ENCODE measurements at places on chromosomes 12 and 14. TPM values are rescaled to one million over a fixed set of nuclear protein-coding genes. Genes with fewer than 3 reads are reported as not detected.

GRCh38 chr12:130354407-130354806 lies 16.7 kb downstream of the PIWIL1 start:
- no peak for DNase-seq

DNA sequence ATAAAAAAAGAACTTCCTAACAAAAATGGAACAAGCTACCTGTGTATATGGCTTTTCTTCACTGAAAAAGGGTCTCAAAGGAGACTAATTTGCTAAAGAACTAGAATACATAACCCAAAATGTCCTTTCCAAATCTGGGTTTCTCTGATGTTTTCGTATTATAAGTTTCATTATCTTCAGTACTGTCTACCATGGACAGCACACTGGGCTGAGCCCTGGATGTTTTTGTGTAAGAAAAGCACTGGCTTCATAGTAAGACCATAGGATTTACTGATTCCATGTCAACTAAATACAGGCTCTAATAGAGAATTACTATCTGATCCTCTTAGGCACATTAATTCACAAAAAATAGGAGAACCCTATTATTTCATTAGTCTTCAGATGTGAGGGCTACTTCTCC lies 94.3 kb upstream of the GPHB5 start:
- DNase-seq, result no peak

- DNase-seq, result no peak
Measured at GRCh38 chr12:76152181-76152807, 67.8 kb upstream of the NAP1L1 start.

DNA sequence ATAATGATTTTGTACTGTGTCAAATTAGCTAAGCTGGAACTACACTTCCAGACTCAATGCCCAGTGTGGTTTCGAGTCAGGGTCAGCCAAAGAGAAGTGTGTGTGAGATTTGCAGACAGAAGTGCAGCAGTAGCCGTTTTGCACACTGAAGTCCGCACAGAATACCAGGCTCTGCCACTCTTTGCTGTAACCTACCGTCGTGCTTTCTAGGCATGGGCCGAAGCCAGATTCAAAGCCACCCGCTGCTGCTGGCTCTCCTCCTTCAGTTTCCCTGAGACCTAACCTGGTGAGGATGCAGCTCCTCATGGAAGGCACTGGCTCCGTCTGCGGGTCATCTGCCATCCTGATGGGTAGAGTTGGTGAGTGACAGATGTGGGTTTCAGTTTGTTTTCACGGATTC lies 48.8 kb downstream of the LRTM2 start:
- DNase-seq, result no peak

GRCh38 chr14:88380405-88380804 lies 5.1 kb upstream of the SPATA7 start:
- no peak for DNase-seq

DNA sequence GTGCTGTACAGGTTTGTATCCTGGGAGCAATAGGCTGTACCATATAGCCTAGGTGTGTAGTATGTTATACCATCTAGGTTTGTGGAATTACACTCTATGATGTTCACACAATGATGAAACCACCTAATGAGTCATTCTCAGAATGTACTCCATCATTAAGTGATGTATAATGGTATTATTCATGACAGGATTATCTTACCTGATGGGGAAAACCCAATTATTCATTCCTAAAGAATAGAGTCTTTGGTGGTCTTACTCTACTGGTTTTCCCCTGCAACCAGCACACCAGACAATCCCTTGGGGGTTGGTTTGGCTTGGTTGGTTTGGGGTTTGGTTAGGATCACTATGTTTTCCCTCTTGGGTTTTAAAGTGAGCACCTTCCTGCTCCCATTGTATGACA lies 12.6 kb upstream of the OR10P1 start:
- no peak for DNase-seq

- no peak for DNase-seq
Measured at GRCh38 chr12:53844994-53845844, 93.4 kb upstream of the HOXC13 start.

DNA sequence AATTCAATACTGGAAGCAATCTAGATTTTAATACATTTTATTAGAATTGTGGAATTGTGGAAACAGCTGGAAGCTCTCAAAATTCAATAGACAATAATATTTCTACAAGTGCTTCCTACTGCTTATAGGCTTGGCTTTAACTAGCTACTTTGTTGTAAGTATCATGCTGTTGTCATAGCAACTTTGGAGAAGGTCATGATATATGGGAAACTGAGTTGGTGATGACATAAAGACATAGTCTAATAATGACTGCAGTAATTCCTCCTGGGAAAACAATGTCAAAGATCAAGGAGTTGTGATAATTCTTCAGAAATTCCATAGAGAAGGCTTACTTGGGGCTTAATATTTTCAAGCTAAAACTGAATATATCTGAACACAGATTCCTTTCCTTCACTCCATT lies 266.6 kb downstream of the KIF21A start:
- DNase-seq, result no peak

DNA sequence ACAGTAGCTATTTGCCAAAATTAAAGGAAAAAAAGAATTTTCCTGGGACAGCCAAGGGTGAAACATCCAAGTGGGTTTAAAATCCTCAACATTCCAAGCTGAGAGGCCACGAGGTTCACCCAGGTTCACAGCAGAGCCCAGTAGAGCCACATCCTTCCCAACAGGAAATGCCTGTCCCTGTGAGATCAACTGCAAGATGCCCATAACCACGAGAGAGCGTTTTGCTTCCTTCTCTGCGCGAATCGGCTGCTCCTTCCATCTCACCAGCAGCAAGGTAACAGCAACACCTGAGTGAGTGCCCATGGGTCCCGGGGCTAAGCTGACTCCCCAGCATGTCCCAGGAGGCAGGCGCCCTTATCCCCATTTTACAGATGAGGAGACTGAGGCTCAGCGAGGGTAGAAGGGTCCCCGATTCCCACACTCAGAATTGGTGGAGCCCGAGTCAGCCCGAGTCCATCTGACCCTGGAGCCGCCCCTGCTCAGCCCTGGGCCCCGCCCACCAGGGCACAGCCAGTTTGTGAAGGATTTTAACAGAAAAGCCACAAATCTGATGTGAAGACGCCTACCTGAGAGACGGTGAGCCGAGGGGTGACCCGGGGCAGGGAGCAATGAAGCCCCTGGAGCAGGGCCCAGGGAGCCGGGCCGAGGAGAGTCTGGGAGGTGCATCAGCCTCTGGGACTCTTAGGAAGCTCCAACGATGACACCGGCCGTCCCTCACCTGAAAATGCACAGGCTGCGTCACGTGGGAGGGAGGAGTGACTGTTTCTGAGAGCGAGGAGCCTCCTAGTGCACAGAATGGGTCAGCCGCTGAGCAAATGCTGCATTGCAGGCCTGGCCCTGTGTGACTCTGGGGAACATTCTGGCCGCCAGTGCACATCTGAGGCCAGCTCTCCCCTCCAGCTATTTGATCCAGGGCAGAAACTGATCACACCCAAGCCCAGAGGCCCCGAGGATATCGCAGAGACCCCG lies 236.9 kb upstream of the SFSWAP start:
- DNase-seq, result no peak

GRCh38 chr12:72346363-72346944 lies 74.3 kb downstream of the TRHDE start:
- DNase-seq, result peak; percentile 63

- DNase-seq, result no peak
Measured at GRCh38 chr14:24993631-24994030, 56.3 kb downstream of the STXBP6 start.

GRCh38 chr12:27899151-27899661 lies 73.3 kb downstream of the PTHLH start:
- DNase-seq, result peak; percentile 67

DNA sequence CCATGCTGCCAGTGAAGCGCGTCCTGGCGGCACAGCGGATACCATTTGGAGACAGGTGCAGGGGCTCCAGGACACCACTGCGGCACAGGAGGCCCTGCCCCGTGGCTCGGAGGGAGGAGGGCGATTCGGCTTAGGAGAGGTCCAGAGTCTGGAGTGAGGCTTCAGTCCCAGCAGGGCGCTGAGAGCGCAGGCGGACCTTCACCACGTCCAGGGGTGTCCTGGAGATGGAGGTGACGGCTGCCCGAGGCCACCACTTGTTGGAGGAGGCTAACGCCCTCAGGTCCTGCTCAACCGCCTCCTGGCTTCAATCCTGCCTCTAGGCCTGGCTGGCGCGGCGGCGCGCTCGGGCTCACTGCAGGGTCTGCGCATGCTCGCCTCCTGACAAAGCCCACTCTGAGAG lies 45.7 kb downstream of the EIF2S3B start:
- DNase-seq, result no peak

DNA sequence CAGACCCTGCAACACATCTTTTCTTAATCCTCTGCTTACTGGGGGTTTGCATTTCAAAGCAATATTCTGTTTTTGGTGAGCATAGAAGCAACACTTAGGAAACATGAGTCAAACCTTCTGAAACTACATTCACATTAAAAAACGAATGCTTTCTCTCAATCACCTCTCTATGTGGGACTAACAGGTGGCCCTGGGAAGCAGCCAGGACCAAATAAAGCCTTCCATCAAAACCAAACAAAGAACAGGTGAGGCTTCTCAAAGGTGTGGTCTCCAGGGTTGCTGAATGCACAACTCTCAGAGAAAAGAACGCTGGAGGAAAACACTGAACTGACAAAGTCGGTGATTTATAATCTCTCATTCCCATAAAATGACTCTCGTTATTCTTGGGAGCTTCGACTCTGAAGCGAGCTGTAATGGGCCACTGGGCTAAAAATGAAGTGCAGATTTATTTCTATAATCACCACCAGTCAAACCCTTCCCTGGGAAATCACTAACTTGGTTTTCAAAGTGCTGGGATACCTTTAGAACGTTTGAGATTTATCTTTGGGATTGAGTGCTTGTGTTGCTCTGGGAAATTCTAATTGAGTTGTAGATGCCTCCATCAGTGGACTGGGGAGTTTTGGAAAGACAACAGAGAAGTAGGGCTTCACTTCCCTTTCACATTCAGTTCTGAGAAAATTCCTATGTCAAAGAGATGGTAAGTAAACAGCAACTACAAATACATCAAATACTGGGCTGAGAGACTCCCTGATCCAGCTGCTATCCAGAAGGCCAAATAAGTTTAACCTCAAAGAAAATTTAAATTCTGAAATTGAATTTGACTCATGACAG lies 262.0 kb upstream of the TMPO start:
- DNase-seq, result no peak

- no peak for DNase-seq
Measured at GRCh38 chr12:121858662-121859572, at the start of gene HPD. Gene HPD, minus strand, starts transcription at chr12:121858859. Its CDS starts 36 bp downstream, at chr12:121858823.

DNA sequence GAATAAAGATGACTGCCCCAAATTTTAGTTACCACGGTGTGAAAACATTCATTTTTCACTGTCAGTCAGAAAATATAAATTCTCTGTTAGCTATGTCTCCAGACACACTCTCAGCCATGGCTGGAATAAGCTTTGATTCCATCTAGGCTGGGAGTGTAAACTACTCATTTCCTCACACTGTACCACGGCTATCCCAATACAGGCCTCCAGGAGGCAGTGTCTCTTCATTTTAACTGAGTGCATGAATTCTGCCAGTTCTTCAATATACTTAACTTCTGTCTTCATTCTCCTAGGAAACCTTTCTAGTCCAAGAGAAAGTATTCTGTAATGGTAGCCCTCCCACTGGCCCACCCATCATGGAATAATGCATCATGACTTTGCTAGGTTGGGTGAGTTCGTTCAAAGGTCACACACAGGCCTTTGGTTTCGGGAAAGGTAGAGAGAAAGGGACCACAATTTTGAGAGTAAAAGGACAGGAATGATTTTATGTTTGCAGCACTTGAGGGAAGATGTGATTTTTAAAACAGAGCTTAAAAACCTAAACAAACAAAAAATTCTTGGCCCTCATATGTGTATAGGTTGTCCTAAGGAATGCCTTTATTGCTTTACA lies 381.1 kb downstream of the SEC23A start:
- peak; percentile 24 for DNase-seq

DNA sequence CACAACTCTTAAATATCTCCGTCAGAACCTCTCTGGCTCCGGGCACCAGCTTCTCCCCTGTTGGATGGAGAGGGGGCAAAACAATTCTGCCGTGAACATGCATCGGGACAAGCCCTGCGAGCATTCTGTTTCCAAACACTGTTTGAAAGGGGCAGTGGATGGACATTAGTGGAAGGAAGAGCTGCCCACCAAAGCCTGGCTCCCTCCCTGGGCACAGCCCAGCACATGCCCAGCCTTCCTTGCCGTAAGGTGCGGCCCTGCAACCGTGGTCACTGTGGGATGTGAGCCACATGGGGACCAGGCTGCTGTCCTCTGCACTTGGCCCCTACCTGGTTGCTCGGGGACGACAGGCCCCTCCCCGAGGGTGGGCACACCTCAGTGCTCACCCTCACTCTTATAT lies 54.0 kb downstream of the TRAFD1 start:
- no peak for DNase-seq

DNA sequence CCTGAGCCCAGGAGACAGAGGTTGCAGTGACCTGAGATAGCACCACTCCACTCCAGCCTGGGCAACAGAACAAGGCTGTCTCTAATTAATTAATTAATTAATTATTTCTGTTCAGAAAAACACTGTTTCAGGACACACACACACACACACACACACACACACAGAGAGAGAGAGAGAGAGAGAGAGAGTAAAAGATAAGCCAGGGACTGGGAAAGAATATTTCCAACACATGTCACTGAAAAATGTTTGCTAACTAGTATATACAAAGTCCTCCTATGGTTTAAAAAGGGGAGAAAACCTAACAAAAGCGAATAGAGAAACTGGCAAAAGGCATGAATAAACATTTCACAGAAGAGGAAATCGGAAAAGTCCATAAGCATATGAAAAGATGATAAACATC lies 18.1 kb upstream of the LRIG3 start:
- no peak for DNase-seq

DNA sequence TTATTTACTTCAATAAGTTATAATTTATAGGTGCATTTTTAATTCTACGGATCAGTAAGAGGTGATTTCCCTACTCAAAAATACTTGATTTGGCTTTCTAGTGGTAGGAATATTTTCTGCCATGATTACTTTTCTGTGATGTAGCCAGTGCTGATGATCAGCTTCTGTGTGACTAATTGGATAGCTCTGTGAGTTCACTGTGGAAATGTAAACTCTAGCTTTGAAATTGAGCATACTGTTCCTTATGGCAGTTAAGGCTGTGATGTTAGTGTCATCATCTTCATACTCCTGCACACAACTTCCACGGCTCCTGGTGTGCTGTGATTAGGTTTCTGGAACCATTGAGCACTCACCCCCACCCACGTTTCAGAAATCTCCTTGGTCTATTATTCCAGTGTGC lies 48.2 kb downstream of the PLEKHA5 start:
- DNase-seq, result no peak

GRCh38 chr14:63745858-63746425 lies 18.1 kb upstream of the SGPP1 start:
- no peak for DNase-seq

- DNase-seq, result no peak
Measured at GRCh38 chr12:117031843-117032592, 67.2 kb downstream of the TESC start.

The FITM1 gene
- 1.1 TPM for polyA plus RNA-seq

The DPPA3 gene
- not detected for polyA plus RNA-seq

The B4GALNT3 gene
- polyA plus RNA-seq, result 3.2 TPM

The CEBPE gene
- polyA plus RNA-seq, result 0.23 TPM

The ADAM20 gene
- 0.25 TPM for polyA plus RNA-seq

The SLC38A4 gene
- polyA plus RNA-seq, result 7.1 TPM

The CLEC4D gene
- polyA plus RNA-seq, result 0.07 TPM

The SLC11A2 gene
- polyA plus RNA-seq, result 56.7 TPM

The RASSF3 gene
- polyA plus RNA-seq, result 36.4 TPM

The RNASE2 gene
- 1.2 TPM for polyA plus RNA-seq

The HOXC12 gene
- polyA plus RNA-seq, result not detected

Measured in right lung (tissue), 10 donors.